ENCODE measurements at places on chromosomes 4 and X. TPM values are rescaled to one million over a fixed set of nuclear protein-coding genes. Genes with fewer than 3 reads are reported as not detected.

Gene HTRA3
- not detected for total RNA-seq

GRCh38 chr4:157700898-157701694 is 471.7 kb downstream of the GASK1B start:
- no peak overlapping the region for H3K27ac ChIP-seq
- no peaks in the 10 kb centered on the region for H3K4me1 ChIP-seq
- H3K36me3 ChIP-seq = no peaks in the 10 kb centered on the region
- no peaks in the 10 kb centered on the region for H3K27me3 ChIP-seq

DNA sequence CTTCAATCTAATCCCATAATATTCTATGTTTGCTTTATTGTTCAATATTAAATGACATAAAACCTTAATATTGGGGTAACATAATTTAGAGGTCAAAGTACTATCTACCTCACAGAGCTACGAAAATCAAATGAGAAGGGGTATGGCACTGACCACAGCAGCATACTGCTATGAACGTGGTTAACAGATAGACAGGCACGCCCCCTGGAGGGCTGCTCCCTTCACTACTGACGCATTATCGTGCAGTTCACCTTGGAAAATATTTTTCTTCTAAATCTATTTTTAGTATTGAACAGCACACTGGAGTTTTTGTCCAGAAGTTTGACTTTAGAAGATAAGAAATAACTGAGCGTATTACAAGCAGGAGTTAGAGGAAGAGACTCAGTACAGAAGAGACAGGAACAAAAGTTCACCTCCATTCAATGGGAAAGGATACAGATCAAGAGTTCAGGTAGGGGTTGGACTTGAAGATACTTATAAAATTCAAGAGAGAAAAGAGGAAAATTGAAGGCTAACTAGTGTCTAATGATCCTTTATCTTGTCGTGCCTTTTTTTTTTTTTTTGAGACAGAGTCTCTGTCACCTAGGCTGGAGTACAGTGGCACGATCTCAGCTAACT is 22.7 kb downstream of the MAP9 start:
- H3K36me3 ChIP-seq = peaks cover 11% of the 10 kb centered on the region
- no peaks in the 10 kb centered on the region for H3K27me3 ChIP-seq
- H3K4me3 ChIP-seq = no peak overlapping the region
- H3K4me1 ChIP-seq = peaks cover 6% of the 10 kb centered on the region
- peak; percentile 9 for DNase-seq

Gene PDE6B
- total RNA-seq = 11.5 TPM

- H3K4me3 ChIP-seq = peak overlapping the region; percentile 74
- H3K27me3 ChIP-seq = no peaks in the 10 kb centered on the region
- no peaks in the 10 kb centered on the region for H3K36me3 ChIP-seq
- peaks cover 30% of the 10 kb centered on the region for H3K4me1 ChIP-seq
- H3K27ac ChIP-seq = peak overlapping the region; percentile 74
Measured at GRCh38 chr4:105061731-105062130, 84.9 kb upstream of the TET2 start.

DNA sequence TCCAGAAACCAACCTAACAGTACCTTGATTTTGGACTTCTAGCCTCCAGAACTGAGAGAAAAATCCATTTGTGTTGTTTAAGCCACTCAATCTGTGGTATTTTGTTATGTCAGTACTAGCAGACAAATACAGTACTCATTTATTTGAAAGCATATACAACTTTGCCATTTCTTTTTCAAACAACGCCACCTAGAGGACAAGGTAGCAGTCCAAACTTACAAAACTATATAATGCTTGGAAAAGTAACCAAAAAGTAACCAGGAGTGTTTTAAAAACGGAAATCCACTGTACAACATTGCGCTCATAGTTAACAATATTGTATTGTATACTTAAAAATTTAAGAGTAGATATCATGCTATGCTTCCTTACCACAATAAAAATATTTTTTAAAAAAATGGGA is 37.0 kb upstream of the FGF13 start:
- H3K36me3 ChIP-seq = peaks cover 2% of the 10 kb centered on the region
- DNase-seq = no peak
- no peak overlapping the region for H3K4me3 ChIP-seq
- H3K4me1 ChIP-seq = peaks cover 2% of the 10 kb centered on the region
- no peak overlapping the region for H3K27ac ChIP-seq
- no peaks in the 10 kb centered on the region for H3K27me3 ChIP-seq

DNA sequence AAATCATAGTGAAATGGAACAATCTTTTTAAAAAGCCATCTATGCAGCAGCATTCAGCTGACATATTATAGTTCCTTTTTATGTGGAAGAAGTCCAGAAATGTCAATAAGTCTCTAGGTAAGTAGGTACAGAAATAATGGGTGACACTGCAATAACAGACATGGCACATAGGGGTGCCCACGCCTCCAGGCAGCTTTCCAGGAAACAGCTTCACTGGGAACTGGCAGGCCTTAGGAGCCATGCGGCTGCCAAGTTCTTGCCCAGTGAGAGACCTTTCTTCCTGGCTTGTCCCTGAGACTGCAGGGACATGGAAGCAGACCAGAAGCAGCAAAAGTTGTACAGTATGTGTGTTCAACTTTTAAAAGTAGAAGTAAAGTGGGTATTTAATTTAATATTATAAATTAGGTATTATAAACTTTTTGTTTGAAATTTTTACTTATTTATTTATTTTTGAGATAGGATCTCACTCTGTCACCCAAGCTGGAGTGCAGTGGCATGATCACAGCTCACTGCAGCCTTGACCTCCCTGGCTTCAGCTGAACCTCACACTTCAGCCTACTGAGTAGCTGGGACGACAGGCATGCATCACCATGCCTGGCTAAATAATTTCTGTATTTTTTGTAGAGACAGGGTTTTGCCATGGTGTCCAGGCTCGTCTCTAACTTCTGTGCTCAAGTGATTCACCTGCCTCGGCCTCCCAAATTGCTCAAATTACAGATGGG is 12.1 kb upstream of the ETNPPL start:
- no peak overlapping the region for H3K27ac ChIP-seq
- H3K4me1 ChIP-seq = no peaks in the 10 kb centered on the region
- H3K4me3 ChIP-seq = no peak overlapping the region
- no peak for DNase-seq
- no peaks in the 10 kb centered on the region for H3K36me3 ChIP-seq

DNA sequence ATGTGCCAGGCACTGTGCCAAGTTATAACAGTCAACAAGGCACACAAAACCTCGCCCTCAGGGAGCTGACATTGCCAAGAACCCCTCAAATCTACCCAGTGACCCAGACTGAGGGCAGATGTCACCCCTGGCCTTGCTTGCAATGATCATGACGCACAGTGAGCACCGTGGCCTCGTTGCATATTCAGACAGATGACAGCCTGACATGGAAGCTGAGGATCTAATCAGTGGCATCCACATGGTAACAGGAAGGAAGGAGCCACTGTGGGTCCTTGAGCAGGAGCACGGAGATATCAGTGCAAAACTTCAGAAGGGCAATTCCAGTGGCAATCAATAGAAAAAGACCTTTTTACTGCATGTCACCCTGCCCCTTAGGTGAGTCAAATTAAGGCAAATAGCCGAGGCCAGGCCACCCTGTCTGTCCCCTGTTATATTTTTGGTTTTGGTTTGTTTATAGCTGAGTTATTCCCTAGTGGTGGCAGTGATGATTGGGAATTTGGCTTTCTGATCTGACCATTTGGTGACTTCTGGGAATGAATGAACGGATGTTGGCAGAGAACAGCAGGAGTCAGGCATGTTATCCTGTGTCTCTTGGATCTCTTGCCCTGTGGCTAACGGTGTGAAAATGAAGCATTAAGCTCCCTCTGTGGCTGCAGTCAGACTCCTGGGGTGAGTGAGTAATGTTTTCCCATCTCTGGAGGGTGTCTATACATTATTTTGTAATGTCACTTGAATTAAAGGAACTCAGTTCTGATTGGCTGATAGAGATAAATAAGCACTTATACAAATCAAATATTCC is 20.4 kb downstream of the WDR13 start:
- no peaks in the 10 kb centered on the region for H3K27me3 ChIP-seq
- no peaks in the 10 kb centered on the region for H3K36me3 ChIP-seq
- H3K4me3 ChIP-seq = no peak overlapping the region
- no peak for DNase-seq
- H3K4me1 ChIP-seq = no peaks in the 10 kb centered on the region

DNA sequence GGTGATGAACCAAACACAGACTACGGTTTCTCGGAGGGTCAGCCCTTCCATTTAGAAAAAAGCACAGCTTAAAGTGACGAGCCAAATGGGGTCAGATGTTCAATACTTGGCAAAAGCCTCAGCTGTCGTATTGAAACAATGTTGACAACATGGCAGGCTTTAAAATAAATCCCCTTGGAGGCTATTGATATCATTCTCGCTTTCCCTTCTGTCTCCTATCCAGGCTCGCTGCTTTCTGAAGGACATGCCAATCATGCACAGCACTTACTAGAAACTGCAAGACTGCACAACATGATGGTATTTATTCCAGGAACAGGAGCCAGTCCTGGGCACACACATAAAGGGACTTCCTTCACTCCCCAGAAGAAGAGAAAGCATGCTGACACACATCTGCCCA is 137.9 kb downstream of the SLC7A11 start:
- no peaks in the 10 kb centered on the region for H3K27me3 ChIP-seq
- no peaks in the 10 kb centered on the region for H3K4me1 ChIP-seq

DNA sequence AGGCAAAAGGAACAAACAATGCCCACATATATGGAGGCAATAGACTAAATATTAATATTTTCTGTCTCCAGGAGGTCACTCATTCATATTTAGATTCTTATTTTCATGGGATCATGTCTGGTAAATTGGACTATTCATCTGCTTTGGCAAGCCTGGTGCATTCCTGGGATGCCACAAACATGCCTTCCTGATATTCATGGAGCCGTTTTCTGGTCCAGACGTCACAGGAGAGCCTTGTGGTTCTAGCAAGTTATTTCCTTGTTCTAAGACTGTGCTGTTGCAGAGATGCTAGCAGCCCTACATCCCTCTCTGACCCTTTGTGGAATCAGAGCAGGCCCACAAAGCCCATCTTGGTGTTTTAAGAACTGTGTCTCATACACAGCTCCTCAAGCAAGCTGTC is 16.1 kb upstream of the EXOSC9 start:
- H3K27ac ChIP-seq = no peak overlapping the region
- H3K36me3 ChIP-seq = peaks cover 6% of the 10 kb centered on the region
- H3K27me3 ChIP-seq = peaks cover 69% of the 10 kb centered on the region

GRCh38 chrX:132505116-132505515 is 16.3 kb upstream of the MBNL3 start:
- no peaks in the 10 kb centered on the region for H3K36me3 ChIP-seq
- H3K27ac ChIP-seq = no peak overlapping the region
- no peak overlapping the region for H3K4me3 ChIP-seq
- H3K4me1 ChIP-seq = no peaks in the 10 kb centered on the region

Gene CPE
- not detected for total RNA-seq

DNA sequence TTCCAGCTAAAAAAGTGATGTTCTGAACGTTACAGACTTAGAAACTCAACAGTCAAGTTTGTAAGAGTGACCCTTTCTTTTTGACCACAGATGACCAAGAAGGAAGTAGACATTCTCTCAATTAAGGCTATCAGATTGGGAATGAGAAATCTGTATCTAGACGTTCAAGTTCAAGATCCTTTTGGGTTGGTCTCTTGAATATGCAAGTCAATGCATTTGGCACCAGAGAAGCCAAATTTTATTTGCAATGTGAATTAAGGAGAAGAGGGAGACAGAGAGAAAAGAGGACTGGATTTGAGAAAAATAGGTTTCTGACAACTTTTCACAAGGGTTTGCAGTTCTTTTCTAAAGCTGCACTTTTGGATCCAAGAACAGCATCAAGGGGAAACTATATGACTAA is 17.5 kb upstream of the SULT1E1 start:
- no peak for DNase-seq
- no peak overlapping the region for H3K4me3 ChIP-seq
- peaks cover 3% of the 10 kb centered on the region for H3K36me3 ChIP-seq
- no peaks in the 10 kb centered on the region for H3K4me1 ChIP-seq
